ENCODE measurements at places on chromosomes 7 and 10.
A peak's percentile ranks its signal among the peaks of the same experiment; 100 is the strongest.

DNA sequence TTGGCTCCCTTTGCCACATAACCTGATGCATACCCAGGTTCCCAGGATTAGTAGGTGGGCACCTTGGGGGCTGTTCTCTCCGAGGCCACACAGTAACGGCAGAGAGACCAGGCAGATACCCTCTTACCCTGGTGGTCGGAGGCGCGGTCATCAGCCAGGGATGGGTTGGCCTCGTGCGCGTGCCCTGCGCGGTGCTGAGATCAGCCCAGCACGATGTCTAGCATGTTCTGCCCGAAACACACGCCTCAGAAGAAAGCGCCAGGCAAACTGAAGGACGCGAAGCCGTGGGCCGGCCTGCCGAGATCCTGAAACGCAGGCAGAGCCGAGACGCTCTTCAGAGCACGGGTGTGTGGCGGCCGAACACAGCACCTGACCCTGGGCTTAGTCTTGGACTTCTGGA lies 34.7 kb upstream of the CFAP46 start:
- DNase-seq, result no peak

GRCh38 chr10:125083576-125083920 lies 76.8 kb downstream of the CTBP2 start:
- no peak for DNase-seq

- no peak for DNase-seq
Measured at GRCh38 chr10:4607681-4608080, 218.3 kb upstream of the AKR1E2 start.

GRCh38 chr7:29247224-29247962 lies 52.8 kb downstream of the CHN2 start:
- no peak for DNase-seq

DNA sequence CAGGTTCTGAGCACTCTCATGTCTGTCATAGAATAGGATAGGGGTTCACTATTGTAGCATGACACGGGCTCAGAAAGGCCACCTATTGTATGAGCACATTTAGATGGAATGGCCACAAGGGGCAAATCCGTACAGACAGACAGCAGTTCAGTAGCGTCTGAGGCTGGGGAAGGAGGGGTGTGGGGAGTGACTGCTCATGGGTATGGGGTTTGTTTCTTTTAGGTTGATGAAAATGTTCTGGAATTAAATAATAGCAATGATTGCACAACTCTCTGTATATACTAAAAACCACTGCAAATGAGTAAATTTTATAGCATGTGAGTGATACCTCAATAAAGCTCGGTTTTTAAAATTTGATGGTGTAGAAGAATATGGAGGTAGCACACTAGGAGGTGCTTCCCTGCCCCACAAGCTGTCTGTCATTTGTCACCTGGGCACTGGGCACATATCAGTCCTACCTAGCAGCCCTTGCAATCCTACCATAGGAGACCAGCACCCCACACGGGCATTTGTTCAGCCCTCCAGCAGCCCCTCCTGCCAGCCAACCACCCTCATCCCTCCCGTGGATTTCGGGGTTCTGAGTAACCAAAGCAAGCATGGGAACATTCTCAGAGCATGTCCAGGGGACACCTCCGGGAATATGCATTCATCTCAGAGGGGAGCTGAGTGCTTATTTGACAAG lies 35.2 kb downstream of the KCNMA1 start:
- DNase-seq, result no peak

DNA sequence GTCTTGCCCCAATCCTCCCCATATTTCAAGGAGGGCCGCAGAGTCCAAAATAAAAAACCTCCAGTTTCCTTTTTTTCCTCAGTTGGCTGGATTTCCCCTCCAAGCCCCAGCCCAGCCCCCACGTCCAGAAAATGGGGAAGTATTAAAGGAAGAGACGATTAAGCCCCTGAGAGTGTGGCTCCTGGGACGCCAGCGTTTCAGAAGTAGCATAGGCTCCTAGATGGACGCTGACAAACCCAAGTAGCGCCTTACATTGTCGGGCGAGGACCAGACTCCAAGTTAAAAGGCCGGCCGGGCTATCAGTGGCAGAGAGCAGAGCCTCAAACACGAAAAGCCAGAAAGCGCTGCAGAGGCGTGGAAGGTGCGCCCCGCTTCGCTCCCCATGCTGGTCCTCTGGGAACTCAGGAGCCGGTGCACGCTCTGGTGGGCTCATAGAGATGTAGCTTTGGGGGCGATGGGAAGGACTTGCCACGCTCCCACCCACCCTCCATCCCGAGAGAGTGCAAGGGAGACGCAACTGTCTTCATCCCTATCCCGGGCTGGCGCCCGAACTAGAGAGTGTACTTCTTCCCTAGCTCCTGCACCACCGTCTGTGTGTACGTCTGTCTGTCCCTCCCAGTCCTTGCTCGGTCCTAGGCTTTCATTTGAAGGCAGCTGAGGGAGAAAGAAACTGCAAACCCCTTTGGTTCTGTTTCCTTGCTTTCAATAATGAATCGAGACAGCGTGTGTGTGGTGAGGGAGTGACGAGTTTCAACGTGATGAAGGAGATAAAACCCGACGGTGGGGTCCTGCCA lies 6.3 kb upstream of the EMX2 start:
- DNase-seq, result no peak

DNA sequence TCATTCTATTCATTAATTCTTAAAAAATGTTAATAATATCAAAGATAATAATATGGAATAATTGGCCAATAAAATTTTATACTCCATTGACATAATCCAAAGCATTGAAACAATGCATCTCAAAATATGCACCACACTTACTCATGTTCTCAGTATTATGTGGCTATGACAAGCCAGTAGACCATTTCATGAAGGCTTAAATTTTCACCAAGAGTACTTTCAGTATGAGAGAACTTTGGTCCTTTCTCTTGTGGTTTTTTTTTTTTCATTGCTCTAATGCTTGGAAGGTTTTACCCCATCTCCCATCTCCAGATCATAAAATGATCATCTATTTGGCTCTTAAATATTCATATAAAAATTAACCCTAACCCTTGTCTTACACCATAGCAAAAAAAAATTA lies 45.5 kb upstream of the TMEM140 start:
- DNase-seq, result peak; percentile 42

DNA sequence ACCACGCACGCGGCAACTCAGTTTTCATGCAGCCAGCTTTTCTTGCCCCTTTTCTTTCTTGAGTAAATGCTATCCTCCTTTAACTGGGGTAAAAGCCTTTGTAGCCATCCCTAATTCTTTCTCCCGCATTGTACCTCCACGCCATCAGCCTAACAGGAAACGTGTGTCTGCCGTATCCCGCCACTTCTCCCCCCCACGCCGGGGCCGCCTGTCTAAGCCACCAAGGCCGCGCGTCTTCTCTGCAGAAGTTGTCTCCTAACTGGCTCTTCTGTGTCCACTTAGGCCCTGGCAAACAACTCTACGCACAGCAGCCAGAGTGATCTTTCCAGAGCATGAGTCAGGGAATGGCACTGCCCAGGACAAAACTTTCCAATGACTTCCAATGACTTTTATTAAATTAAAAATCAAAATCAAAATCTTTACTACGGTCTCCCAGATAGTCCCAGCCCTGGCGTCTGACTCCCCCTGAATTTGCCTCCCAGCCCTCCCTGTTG lies 74.6 kb downstream of the XRCC2 start:
- no peak for DNase-seq

DNA sequence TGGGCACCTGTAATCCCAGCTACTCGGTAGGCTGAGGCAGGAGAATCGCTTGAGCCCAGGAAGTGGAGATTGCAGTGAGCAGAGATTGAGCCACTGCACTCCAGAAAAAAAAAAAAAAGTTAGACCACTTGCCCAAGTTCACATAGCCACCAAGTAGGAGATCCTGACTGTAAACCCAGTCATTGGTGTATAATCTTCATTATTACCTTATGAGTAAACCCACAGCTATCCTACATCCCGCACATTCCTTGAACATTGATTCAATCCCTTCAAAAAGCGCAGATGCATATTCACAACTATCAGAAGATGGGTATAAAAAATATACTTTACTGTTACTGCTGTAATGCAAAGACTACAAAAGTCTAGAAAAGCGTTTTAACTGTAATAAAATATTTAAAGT lies 512.9 kb downstream of the SUGCT start:
- no peak for DNase-seq

- DNase-seq, result no peak
Measured at GRCh38 chr7:1049801-1050200, 5.5 kb downstream of the GPR146 start.

DNA sequence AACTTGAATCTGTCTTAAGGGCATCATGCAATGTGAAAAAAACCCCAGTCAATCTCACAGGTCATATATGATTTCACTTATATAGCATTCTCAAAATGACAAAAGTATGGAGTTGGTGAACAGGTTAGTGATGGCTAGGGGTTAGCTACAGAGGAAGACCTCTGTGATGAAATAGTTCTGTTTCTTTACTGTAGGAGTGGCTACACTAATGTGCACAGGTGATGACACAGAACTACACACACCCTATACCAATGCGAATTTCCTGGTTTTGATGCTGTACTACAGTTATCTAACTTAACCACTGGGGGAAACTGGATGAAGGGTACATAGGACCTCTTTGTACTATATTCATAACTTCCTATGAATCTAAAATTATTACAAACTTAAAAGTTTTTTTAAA lies 541.8 kb downstream of the PARD3 start:
- DNase-seq, result no peak
